ENCODE measurements at places on chromosomes 13 and 19.

DNA sequence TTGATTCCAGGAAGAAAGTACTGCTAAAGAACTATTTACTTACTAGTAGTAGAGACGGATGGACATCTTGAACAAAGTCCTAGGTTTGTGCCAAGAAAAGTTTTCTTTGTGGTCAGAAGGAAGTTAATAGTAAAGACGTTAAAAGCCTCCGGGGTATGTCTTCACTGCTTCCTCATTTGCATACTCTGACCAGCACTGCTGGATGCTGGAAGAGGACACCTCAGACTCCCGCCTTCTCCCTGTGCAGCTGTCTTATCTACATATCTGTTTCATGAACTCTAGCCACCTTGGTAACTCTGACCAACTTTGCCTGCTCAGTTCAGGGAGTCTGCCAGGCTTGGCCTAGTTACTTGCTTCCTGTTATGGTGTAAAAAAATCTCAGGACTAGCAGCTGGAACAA, 1109.1 kb upstream of the MIR17HG start:
- DNase-seq, result no peak

DNA sequence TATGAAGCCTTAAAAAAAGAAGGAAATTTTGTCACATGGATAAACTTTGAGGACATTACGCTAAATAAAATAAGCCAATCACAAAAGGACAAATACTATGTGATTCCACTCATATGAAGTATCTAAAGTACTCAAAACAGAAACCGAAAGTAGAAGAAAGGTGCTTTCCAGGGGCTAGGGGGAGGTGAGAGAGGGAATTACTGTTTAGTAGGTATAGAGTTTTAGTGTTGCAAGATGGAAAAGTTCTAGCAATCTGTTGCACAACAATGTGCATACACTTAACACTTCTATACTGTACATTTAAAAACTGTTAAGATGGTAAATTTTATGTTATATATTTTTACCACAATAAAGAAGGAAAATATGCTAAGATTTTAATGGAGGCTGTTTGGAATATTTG, 83.0 kb downstream of the POLR1D start:
- DNase-seq, result no peak

- no peak for DNase-seq
Measured at GRCh38 chr13:110912651-110913051, 2.2 kb downstream of the ANKRD10 start.

DNA sequence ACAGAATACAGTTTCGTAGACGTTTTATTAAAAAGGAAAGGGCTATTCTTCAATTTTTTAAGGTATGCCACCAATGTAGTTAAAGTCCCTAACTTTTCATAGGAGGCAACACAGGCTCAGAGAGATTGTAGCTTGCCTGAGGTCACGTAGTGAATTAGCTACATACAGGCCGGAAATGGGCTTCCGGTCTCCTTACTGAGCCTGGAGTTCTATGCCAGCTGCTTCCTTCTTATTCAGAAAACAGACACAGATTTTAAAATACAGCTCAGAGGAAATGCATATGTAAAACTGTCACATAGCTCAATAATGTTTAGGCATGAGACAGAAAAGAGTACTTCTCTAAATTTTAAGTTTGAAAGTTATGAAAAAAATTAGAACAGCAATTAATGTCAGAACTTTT, 85.4 kb upstream of the TUBA3C start:
- DNase-seq, result no peak

DNA sequence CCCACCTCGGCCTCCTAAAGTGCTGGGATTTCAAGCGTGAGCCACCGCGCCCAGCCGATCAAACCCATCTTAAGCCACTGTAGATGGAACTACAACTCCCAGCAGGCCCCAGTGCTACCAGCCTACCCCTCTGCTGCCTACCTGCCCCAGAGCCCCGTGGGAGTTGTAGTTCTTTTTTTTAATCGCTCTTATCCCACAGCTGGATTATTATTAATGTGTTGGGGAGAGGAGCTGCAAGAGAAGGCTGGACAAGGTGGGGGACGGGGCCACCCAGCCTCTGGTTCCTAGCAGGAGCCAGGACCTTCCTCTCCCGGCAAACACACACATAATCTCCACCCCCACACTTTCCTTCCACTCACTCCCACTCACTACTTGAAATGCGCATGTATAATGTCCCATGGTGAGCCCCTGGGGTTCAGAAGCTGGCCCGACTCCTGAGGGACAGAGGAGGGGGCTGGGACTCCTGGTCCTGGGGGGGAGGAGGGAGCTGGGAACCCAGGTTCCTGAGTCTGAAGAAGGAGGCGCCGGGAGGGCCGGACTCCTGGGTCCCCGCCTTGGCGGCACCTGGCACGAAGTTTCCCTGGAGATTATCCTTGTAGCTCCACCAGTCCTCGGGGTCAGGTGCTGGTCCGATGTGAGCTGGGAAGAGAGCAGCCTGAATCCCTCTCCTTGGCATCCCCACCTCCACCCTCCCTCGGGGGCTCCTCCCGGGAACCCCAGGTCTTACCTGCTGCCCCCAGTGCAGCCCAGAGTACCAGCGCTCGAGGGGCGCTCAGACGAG, 958 bp downstream of the CA11 start:
- peak; percentile 84 for DNase-seq

GRCh38 chr19:15675560-15675959, 2.7 kb downstream of the CYP4F12 start:
- DNase-seq, result no peak
